ENCODE measurements at places on chromosomes 5 and 9. TPM values are rescaled to one million over a fixed set of nuclear protein-coding genes. Genes with fewer than 3 reads are reported as not detected.

Gene DNLZ
- 9.2 TPM for total RNA-seq

Gene PRR16
- 5.2 TPM for total RNA-seq

Gene SLC34A3
- total RNA-seq, result not detected

Gene C8G
- 1.4 TPM for total RNA-seq

- DNase-seq, result peak; percentile 82
Measured at GRCh38 chr5:124289641-124290311, 456.7 kb downstream of the ZNF608 start.

GRCh38 chr5:15844253-15844652 is 335.3 kb downstream of the MARCHF11 start:
- DNase-seq, result peak; percentile 39

DNA sequence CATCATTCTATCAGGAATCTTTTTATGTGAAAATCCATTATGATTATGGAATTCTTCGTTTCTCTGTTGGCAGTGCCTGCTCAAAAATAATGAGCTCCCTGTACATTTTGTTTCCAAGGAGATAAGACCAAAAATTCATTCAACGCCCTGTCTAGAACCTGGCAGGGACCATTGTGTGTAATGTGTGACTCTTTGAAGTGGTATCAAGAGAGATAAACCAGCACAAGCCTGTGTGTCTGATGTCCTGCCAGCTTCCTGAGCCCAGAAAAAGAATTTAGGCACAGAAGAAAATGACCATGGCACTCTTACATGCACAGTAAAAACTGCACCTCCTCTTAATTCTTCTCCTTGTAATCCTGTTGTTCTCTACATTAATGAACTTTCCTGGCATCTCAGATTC is 177.4 kb downstream of the SAXO1 start:
- DNase-seq, result no peak

GRCh38 chr5:1779782-1780613 is 19.6 kb downstream of the MRPL36 start:
- no peak for DNase-seq

- DNase-seq, result no peak
Measured at GRCh38 chr5:113169720-113170119, 193.1 kb downstream of the DCP2 start.

- DNase-seq, result no peak
Measured at GRCh38 chr9:117722108-117722761, 18.0 kb downstream of the TLR4 start.

DNA sequence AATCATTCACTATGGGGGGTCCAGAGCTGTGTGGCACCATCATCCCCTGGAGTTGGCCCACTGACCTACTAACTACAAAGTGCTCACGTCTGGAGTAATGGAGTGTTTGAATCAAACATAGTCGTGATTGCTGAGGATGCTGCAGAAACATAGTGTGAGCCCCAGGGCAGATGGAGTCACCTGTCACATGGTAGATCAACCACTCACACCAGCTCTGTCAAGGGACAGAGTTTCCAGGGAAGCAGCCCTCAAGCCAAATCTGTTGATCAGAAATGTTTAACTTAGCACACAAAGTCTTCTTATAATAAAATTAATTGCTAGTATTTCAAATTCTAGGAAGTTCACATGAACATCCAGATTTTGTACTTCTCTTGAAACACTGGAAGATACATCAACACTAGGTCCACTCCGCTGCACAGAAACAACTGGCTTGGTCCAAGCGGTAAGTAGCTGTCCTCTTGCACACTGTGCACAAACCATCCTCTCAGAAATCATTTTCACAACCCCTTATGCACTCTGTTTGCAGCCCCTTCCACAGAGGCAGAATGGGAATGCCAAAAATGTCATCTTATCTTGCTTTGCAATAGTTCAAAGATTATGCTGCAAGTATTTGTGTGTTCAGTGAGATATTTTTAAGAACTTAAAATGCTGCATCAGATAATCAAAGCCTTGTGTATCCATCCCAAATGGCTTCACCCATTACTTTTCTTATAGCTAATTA is 191.0 kb downstream of the EPB41L4A start:
- DNase-seq, result no peak

DNA sequence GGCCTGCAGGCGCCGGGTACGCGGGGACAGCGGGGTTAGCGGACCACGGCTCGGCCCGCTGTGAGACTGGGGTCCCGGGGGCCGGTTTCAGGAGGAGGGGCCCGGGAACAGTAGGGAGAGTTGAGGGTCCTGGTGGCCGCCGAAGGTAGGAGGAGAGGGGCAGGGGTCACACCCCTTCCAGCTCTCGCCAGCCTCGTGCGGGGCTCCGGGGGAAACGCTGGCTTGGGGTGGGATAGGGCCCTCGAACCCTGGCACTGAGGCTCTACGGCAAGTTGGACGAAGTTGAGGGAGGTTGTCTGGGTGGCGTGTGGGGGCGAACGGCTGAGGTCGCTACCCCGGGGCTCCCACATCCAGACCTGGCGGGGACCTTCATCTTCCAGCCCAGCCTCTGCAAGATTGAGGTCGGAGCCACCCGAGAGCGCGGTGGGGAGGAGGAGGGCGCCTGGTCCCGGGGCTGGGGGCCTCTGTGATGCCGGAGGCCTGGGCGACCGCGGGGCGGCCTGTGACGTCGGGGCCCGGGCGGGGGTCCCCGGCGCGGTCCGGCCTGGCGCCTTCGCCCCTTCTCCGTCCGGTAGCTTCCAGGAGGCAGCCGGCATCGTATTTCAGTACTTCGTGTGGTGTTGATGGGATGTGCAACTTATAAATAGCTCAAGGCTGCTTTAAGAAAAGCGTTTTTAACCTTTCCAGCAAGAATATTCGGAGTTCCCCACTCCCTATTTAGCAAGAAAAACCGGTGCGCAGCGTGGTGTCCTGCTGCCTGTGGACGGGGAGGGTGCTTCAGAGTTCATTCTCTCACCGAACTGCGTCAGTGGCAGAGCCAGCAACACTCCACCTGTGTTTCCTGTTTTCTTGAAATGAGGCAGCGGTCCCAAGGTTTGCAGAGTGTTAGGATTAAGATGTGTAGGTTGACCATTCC is 902 bp downstream of the HABP4 start:
- peak; percentile 56 for DNase-seq

- DNase-seq, result no peak
Measured at GRCh38 chr9:88973281-88974045, 17.8 kb upstream of the S1PR3 start.

DNA sequence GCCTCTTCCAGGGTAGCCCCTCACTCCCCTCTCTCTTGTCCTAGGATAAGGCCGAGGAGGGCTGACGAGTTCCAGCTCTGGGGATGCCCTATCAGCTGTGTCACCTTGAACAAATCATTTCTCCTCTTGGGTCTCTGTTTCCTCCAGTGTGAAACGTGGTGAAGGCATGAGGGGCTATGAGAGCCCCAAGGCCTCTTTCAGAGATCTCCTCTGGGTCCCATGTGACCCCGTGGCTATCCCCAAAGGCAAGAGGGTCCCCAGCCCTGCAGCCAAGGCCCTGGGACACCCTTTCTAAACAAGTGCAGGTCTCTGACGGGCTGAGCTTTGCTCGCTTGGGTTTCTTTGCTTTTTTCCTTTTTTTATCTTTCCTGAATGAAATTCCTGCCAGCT is 25.5 kb upstream of the SPTLC1 start:
- DNase-seq, result no peak

All from tongue (tissue), 3 donors.